Suppressor macrophage treated with lipopolysaccharide for 1 hour (primary cell): ENCODE measurements at places on chromosomes 6 and 20.

DNA sequence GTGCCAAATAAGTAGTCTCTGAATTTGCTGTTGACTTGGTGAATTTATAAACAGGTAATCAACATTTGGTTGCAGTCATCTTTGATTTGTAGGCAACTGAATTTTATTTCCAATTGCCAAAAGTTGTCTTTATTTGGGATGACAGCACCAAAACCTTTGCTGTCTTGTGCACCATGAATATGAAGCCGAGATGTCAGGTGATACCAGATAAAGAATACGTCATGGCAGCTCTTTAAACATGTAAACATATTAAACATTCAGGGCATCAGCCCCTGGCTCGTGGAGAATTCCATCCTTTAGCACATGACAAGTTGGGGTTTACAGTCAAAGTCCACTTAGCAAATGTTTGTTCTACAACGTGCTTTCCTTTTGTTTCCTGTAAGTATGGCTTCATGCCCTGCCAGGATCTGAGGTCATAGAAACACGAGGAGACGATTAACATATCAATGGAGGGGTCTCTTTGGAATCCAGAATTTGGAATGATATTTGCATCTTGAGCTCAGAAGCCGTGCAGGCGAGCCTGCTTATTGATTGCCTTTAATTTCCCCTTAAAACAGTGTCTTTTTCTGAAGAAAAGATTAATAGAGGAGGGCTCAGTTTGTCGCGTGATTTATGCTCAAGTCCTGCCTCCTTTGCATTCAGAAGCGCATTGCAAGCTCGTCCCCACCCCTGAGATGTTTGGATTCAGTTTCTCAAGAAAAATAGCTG is 170.2 kb upstream of the ZNF217 start:
- DNase-seq, result no peak

GRCh38 chr20:61173267-61173666 is 78.8 kb upstream of the CDH4 start:
- no peak for DNase-seq

DNA sequence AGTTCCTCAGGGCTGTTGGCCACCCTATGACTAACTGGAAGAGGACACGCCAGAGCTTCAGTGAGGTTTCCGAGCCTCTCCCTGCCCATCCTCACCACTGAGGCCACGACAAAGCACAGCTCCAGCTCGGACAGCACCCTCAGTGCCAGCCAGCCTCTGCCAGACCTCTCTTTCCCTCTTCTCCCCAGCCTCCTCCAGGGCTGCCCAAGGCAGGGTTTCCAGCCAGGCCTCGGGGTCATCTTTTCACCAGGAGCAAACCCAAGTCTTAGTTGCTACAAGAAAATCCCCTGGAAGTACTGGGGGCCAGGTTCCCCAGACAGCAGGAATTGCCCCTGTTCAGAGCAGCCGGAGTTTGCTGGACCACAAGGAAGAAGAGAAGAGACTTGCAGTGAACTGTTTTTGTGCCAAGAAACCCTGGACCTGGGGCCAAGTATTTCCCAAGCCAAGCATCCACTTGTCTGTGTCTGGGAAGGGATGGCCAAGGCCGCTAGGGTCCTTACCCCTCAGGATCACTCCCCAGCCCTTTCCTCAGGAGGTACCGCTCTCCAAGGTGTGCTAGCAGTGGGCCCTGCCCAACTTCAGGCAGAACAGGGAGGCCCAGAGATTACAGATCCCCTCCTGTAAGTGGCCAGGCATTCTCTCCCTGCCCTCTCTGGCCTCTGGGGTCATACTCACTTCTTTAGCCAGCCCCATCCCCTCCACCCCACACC is 41.6 kb downstream of the PLAGL2 start:
- no peak for DNase-seq

DNA sequence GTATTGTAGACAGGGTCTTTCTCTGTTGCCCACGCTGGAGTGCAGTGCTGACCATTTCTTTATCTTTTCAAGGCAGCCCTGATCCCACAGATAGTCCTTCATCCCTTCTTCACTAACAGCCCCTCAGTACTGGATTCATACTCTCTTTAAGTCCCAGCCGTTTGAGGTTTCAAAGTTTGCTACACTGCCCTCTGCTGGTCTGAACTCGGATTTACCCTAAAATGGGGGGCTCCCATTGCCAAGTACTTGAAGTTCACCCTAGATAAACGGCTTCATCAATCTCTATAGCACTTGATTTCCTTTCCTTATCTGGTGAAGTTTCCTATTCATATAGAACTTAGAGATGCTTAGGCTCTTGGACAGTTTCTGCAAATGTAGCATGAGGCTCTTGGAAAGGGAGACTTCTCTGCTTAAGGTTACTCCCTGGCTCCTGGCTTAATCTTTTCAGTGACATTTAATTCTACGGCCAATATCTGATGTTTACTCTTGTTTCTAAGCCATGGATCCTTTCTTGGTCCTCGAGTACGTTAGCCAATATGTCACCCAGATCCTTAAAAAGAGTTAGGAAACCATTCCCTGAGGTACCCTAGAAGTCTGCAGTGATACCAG is 21.4 kb upstream of the PREP start:
- peak; percentile 62 for DNase-seq

DNA sequence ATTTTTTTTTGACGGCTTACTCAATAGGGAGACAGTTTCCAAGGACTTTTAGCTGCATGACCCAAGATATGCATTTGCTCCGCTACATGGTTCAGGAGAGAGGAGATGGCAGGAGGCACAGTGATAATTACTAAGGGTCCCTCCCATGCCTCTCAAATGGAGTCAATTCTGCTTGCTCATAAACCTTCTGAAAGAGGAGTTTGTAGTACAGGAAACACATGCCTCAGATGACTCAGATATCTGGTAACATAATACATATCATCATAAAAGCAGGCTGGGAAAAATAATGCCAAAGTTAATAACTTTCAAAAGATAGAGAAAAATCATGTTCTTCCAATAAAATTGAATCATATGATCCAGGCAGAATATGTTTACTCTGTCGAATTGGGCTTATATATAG is 97.6 kb upstream of the DEFB112 start:
- DNase-seq, result no peak

- peak; percentile 10 for DNase-seq
Observed at GRCh38 chr6:152267967-152268845, 369.0 kb downstream of the SYNE1 start.
